ENCODE measurements at places on chromosomes 16 and 17. TPM values are rescaled to one million over a fixed set of nuclear protein-coding genes. Genes with fewer than 3 reads are reported as not detected.

ZACN gene
- 27.1 TPM for polyA plus RNA-seq

NACA2 gene
- 0.50 TPM for polyA plus RNA-seq

PTX4 gene
- polyA plus RNA-seq, result not detected

HAS3 gene
- polyA plus RNA-seq, result 4.8 TPM

SALL1 gene
- polyA plus RNA-seq, result 93.8 TPM

CHTF18 gene
- 31.8 TPM for polyA plus RNA-seq

APPBP2 gene
- polyA plus RNA-seq, result 57.4 TPM

CTRB1 gene
- polyA plus RNA-seq, result 0.30 TPM

GJC1 gene
- polyA plus RNA-seq, result 26.2 TPM

CD300A gene
- 1.5 TPM for polyA plus RNA-seq

GPRC5C gene
- polyA plus RNA-seq, result 133 TPM

All from renal pelvis (tissue), 12 donors.